ENCODE measurements at places on chromosomes 3 and 15. TPM values are rescaled to one million over a fixed set of nuclear protein-coding genes. Genes with fewer than 3 reads are reported as not detected.

DNA sequence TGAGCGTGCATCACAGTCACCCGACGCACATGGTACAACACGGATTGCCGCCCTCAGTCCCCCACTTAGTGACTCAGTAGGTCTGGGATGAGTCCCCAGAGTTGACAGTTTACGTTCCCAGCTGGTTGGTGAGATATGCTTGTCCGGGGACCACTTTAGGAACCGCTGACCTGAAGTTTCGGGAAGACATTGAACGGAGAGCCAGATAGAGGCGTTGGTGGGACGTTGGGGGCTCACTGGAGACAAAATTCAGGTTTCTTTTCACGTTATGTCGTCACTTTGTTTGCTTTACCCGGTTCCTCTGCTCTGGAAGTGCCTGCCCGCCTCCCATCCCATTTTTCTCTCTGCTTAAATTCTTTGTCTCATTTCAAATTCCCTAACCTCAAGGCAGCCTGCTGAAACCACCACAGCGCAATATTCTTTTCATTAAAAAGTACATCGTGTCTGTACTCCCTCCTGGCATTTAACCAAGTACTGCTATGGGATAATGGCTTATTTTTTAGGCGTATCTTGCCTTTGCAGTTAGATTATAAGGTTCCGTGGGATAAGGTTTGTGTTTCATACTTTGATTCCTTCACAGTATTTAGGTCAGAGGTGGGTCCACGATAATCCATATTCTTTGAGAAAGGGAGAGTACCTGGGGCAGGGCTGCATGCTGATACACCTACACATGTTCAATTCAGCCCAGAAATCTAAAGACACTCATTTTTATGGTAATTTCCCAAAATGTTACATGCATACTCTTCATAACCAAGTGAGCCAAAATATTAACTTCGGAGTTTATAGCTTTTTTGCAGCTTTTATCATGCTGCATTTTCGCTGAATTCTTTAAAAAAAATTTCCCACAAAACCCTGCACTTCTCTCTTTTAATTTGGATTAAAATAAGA is 921 bp downstream of the LMLN start:
- peak; percentile 32 for DNase-seq

GRCh38 chr3:19645093-19645492 is 288.9 kb downstream of the EFHB start:
- DNase-seq = no peak

- no peak for DNase-seq
These were observed 3.4 kb upstream of the P3H2 start for GRCh38 chr3:190124067-190124466.

C2CD4B gene
- polyA plus RNA-seq = 1.8 TPM

DNA sequence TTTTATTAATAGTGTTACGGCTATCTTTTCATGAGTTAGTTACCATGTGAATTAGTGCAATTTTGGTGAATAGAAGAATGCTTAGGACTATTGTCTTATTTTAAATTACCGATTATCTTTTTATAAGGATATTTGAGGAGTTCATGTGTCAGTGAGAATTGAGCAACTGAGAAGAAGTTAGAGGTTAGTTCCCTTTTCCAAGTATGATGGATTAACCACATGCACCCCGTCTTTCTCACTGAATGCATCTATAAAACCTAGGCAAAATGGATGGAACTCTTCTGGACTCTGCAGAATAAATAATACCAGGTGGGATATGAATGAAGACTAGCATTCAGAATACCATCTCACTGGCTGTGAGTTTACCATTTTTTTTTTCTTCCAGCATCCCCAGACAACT is 74.3 kb downstream of the TCF12 start:
- DNase-seq = no peak

DNA sequence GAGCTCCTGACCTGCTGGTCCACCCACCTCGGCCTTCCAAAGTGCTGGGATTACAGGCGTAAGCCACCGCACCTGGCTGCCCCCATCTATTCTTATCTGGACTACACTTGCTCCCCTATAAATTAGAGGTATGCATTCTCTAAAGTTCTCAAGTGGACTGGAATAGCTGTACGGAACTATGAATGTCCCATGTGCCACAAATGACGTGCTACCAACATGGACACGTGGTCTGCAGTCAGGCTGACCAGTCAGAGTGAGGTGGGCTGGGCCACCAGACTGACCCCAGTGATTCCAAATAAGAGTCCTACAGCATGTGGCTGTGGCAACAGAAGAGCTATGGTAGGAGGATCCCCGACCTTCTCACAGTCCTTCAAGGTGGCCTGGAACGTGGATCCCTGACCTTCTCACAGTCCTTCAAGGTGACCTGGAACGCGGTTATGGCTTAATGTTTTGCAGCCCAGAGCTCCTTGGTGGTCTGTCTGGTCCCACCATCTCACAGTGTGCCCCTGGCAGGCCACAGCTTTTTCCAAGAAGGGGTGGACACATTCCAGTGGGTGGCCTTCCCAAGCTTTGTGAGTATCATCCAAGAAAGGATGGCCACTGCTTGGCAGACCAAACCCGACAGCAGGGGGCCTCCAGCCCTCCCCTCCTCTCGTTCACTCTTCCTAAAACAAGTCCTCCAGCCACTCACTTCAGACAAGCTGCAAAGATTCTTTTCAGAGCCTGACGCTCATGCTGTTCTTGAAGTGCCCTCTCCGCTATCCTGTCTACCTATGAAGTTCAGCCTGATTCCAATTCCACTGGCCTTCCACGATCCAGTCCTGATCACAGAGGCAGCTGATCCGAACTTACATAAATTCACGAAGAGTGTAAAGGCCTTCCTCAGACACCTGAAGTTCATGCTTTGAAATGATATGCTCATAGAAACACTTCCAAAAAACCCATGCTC is 4.4 kb downstream of the ADAMTS17 start:
- no peak for DNase-seq

PFN2 gene
- polyA plus RNA-seq = 52.4 TPM

DNA sequence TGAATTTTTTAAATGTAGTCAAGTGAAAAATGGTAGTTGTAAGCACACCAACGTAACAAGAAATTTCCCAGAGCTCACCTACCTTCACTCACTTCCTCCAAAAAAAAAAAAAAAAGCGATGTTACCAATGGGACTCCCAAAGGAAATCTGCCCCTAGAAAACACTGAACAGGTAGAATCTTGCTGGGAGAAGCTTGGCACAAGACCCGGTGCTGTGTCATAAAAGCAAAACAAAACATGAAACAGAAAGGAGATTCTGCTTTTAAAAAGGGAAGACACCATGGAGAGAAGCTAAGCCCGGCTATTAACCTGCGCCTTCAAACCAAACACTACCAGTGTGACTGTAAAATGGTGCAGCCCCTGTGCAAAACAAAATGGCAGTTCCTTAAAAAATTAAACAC is 40.5 kb downstream of the PGPEP1L start:
- DNase-seq = no peak

DNA sequence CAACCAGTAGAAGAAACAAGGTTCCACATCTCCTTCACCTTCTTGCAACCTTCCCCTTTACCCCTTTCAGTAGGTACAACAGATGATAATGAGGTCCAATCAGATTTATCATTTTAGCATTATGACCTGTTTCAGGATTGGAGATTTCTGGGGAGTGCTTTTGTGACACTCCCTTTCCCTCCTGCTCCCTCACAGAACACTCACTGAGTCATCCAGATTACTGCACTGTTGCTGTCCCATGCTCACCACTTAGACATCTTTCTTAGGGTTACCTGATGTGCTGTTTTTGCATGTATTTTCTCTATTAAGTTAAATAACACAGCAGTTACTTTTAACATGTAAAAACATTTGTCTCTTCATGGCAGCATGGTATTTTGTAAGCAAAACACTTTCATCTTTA is 118.5 kb downstream of the MFSD1 start:
- no peak for DNase-seq

SIN3A gene
- 8.2 TPM for polyA plus RNA-seq

- no peak for DNase-seq
These were observed 42.0 kb downstream of the WDR49 start for GRCh38 chr3:167611718-167612117.

SH3GL3 gene
- not detected for polyA plus RNA-seq

SLC2A2 gene
- polyA plus RNA-seq = not detected

DNA sequence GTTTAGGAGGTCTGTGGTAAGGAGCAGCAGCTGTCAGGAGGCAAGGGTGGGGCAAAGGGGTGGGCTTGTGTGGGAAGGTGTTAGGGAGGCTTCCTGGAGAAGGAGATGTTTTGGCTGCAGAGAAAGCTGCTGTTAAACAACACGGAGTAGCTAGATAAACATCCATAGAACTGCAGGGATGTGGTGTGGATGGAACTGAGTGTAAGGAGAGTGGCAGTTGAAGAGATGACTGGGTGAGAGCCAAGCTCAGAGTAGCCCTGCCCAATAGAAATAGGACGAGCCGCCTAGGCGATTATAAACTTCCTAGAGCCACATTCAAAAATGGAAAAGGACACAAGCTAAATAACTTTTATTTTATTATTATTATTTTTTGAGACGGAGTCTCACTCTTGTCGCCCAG is 19.9 kb downstream of the RPLP1 start:
- no peak for DNase-seq
